Stimulated activated CD8-positive, alpha-beta memory T cell treated with anti-CD3 and anti-CD28 coated beads, Interleukin-15, amount 100 ng/mL, for 48 hours (primary cell): ENCODE measurements at places on chromosomes 4 and X.

DNA sequence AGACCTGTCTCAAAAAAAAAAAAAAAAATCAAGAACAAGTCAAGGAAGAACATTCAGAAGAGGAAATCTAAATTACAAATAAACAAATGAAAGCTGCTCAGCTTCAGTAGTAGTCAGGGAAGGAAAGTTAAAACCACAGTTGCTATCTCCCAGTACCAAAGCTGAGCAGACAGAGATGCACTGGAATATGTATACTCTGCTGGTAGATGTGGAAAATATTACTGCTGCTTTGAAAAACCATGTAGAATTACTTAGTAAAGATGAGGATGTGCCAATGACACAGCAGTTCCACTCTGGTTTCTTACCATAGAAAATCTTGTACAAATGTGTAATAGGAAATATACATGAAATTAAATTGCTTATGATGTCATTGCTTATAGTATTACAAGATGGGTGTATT, 25.1 kb upstream of the PRKX start:
- no peak for DNase-seq

DNA sequence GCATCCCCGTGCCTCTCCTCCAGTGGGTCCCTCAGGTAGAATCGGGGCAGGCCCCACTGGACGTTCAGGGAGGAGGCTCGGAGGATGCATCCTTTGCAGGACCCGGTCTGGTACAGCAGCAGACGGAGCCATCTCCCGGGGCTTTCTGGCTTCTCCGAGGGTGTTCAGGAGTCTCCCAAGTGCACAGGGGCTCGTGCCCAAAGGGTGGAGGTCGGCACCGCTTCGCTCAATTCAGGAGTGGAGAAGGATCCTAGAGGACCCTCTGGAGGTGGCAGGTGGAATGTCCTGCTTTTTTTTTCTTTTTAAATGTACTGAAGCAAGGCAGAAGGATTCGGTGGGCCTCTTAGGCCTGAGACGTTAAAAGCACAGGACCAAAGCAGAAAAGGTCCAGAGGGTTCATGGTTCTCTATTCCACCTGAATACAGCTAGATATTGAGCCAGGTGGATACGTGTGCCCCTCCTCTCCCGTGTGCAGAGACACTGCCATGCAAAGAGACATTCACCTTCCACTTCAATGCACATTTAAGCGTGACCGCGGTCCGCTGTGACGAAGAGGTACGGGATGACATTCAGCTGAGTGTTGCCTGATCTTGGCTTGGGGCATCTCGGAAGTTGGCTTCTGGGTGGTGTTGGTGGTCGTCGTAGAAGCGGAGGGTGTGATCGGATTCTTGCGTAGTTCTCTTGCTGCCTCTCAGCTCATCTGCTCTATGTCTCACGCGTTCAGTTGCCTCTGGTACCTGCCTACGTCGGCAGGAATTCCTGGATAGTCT, 281.2 kb upstream of the AGTR2 start:
- DNase-seq = no peak

- no peak for DNase-seq
Observed at GRCh38 chr4:76016393-76016792, 6.9 kb downstream of the CXCL10 start.

DNA sequence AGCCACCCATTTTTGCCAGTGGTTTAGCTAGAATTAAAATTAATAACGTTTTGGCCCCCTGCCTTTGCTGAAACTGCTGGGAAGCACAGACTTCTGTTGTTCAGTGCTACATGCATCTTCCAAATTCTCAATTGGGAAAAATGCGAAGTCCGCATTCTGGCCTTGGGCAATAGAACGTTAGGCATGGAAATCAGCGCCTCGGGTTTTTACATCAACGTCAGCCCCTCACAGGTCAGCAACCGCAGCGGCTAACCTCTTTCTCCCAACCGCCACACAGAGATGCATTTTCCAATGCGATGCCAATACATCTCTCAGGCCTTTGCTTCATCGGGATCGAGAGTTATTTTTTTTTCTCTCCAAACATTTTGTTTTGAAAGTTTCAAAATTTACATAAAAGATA, 339.1 kb downstream of the DCHS2 start:
- DNase-seq = no peak

GRCh38 chrX:26914232-26914631, 548.9 kb downstream of the PPP4R3C start:
- DNase-seq = no peak

DNA sequence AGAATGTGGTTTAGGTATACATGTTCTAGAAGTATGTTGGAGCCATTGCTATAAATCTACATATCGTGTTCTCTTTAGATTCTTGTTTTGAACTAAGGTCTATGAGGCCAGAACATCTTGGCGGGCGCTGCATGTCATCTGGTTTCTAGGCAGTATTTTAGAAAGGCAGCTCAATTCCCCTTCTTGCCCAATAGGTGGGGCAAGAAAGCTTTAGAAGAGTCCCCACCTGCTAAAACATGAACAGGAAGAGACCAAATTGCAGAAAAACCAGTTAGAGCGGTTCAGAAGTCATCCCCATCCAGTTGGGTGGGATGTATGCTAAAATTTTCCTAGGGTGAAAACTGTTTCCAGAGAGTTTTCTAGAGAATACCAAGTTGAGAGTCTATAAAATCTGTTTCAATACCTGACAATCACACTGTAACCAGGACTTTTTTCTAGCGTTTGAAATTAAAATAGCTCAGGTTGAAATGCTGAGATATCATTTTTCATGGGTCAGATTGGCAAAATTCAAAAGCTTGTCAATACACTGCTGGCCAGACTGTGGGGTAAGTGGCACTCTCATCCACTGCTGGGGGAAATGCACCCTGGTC, 17.5 kb upstream of the SH3KBP1 start:
- no peak for DNase-seq
